Fibroblast of skin of abdomen (primary cell): ENCODE measurements at places on chromosomes 5 and 9.

GRCh38 chr9:133132174-133132573, 11.1 kb upstream of the RALGDS start:
- DNase-seq = no peak

DNA sequence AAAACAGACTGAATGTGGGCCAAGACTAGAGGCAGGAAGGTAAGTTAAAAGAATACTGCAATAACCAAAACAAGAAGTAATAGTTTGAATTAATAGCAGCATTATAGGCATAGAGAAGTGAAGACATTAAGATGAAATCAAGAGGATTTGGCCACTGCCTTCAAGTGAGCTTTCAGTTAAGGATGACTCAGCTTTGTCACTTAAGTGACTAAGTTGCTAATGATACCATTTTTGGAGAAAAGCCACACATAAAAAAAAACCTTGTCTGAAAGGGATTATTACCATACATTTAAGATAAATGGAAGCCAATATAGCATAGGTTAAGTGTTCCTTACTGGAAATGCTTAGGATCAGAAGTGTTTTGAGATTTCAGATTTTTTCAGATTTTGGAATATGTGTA, 57.0 kb downstream of the ECPAS start:
- DNase-seq = peak; percentile 61

DNA sequence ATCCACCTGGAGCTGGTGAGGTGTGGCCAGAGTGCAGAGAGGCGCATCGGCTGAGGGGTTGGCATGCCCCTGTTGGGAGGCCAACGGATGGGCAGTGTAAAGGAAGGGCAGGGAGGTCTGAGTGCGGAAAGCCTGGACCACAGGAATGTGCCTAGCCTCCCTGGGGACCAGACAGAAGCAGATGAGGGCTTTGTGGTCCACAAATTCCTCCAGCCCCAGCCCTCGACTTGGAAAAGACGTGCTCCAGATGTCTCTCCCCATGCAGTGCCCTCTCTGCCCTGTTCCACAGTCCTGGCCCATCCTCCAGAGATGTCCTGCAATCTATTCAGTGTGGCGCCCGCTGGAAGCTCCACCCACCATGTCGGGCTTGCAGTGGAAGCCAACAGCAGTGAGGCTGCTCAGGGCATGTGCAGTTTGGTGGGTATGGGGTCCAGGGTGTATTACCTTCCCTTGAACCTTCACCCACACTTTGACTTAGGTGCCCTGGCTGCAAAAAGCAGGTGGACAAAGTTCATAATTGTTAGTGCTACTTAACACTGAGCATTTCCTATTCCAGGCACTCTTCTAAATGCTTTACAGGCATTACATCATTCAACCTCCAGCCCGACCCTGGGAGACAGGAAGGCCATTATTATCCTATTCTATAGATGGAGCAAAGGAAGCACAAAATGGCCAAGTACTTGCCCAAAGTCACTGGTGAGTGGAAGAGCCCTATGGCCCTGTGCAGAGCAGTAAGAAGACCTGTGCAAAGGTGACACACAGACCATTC, 120.2 kb upstream of the SLC25A48 start:
- peak; percentile 92 for DNase-seq

GRCh38 chr5:77946381-77947040, 170.4 kb upstream of the TBCA start:
- peak; percentile 35 for DNase-seq

GRCh38 chr9:111197256-111197655, 132.8 kb downstream of the OR2K2 start:
- DNase-seq = peak; percentile 10

GRCh38 chr9:132172185-132172584, 10.3 kb downstream of the NTNG2 start:
- DNase-seq = no peak

- peak; percentile 34 for DNase-seq
Measured at GRCh38 chr5:32017692-32018367, 156.3 kb downstream of the GOLPH3 start.

DNA sequence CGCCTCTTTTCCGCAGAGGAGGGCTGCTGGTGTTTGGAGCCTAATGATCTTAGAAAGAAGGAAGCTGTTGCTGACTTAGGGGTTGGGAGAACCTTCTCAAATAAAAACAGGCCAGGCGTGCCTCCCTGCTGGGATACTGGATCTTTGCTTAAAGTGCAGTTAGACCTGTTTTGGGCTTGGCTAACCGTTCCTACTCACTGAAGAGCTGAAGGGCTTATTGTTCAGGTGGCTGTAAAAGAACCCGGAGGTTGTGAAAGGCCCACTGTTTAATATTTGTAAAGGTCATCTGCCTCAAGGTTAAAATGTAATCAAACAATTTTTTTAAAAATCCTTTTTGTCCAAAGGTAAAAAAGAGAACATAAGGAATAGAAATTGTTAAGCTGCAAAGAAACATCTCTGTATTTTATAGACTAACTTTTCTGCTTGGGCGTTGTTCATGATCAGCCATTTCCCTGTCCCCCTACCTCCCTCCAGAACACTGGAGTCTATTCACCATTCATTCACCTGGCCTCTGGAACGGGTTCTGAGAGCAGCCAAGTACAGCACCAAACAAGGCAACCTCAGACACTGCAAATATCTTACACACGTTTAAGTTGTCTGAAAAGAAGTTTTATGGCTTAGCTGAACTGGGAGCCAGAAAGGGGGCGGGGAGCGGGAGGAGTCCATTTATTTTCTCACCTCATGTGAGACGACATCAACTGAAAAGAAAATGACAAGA, 18.6 kb upstream of the MTMR12 start:
- no peak for DNase-seq

- DNase-seq = peak; percentile 20
Measured at GRCh38 chr5:371811-372555, 50.5 kb downstream of the AHRR start.

- DNase-seq = peak; percentile 90
Measured at GRCh38 chr9:86713470-86713869, 233.8 kb downstream of the GAS1 start.

GRCh38 chr5:147804334-147804733, 21.8 kb upstream of the JAKMIP2 start:
- DNase-seq = no peak

GRCh38 chr9:19416143-19416542, 7.3 kb downstream of the ACER2 start:
- no peak for DNase-seq

DNA sequence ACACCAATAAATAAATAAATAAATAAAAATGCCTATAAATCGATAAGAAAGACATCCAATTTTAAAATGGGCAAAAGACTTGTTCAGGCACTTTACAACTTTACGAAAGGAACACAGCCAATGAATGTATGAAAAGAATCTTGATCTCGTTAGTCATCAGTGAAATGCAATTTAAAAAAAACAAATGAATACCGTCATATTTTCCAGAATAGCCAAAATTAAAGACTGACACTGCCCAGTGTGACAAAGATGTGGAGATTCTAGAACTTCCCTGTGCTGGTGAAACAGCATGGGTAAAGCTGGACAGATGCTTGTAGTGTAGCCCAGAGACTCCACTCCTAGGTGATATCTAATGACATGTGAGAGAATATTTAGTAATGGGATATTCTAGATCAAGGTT, 127.1 kb downstream of the GOLPH3 start:
- no peak for DNase-seq

GRCh38 chr5:164958688-164959087, 1453.3 kb downstream of the MAT2B start:
- DNase-seq = no peak

- no peak for DNase-seq
Measured at GRCh38 chr5:16559702-16560101, 57.1 kb downstream of the RETREG1 start.

DNA sequence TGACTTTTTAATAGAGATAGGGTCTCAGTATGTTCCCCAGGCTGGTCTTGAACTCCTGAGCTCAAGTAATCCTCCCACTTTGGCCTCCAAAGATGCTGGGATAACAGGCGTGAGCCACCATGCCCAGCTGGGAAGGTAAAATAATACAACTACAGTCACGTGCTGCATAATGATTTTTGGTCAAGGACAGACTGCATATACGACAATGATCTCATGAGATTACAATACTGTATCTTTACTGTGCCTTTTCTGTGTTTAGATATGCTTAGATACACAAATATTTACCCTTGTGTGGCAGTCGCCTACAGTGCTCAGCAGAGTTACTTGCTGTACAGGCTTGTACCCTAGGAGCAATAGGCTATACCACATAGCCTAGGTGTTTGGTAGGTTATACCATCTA, 14.2 kb upstream of the IRF1 start:
- DNase-seq = no peak

DNA sequence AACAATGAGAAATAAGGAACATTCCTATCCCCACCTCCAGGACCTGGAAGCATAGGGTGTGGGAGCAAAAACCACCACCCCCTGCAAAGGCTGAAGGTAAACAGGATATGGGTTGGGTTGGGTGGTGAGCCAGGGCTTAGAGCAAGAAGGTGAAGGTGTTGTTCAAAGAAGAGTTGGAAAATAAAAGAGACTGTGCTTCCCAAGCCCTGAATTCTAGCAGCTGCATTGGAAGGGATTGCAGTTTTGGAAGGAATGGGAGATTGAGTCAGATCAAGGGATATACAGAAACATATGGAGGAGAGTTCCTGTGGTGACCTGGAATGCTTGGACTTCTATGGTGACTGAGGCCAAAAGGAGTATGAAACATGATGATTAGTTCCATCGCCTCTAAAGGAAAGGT, 24.7 kb upstream of the MTAP start:
- DNase-seq = peak; percentile 97

GRCh38 chr9:128125580-128126354, 1.8 kb downstream of the PTGES2 start:
- DNase-seq = no peak
